ENCODE measurements at places on chromosomes 3 and 15. TPM values are rescaled to one million over a fixed set of nuclear protein-coding genes. Genes with fewer than 3 reads are reported as not detected.
A peak's percentile ranks its signal among the peaks of the same experiment; 100 is the strongest.

Gene MESD
- 15.7 TPM for total RNA-seq

DNA sequence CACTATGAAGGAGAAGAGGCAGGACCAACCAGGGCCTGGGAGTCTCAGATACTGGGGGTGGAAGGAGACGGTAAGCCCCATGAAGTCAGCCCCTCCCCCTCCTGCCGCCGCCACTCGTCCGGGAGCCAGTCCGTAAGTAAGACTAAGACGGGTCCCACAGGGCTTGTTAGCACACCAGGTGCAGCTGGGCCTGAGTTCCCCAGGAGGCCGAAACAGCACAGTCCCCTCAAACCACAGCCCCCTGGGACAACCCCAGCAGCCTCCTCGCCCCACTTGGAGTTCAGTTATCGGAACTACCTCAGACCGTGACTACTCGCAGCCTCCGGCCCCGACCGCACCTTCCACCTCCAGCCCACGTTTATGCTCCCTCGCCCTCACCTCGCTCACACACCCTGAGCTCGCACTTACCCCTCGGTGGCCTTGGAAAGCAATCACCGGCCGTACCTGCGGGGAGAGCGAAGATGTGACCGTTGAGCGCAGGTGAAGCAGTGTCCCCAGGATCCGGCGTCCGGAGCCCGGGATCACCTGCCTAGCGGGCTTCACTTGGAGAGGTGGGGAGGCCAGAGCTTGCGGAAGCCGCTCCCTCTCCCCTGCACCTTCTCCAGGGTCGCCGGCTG is 557 bp downstream of the ELL3 start:
- ATAC-seq: peak; percentile 28

DNA sequence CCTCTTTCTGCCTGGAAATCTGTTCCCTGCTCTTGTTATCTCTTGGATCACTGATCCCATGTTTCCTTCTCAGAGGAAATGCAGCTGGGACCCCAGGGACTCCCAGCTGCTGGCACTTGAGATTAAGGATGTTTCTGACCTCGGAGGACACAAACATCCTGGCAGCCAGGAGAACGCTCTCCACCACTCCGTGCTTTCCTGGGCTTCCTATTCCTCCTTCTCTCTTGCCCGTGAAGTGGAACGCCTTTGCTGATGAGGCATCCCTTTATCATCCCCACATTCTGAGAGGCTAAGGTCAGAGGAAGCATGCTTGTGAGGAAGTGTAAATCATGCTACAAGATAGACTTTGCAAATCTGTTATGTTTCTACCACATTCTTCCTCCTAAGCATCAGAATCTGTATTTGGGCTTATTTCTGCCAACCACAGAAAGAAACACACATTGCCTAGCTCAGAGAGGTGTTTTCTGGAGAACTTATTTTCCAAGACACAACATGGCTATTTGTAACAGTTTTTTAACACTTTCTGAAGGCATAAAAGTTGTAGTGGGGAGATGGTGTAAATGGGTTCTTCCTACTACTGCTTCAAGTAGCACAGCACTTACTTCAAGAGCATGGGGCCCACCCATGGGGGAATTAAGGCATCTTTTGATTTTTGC is 25.6 kb upstream of the LDHAL6B start:
- ATAC-seq: no peak

GRCh38 chr15:73881579-73882320 is 8.4 kb downstream of the TBC1D21 start:
- ATAC-seq: no peak

Gene PPP1R2
- total RNA-seq: 35.7 TPM

- ATAC-seq: no peak
Observed at GRCh38 chr15:95300958-95301357, 1029.5 kb upstream of the NR2F2 start.

Gene GOLGA6D
- total RNA-seq: not detected

DNA sequence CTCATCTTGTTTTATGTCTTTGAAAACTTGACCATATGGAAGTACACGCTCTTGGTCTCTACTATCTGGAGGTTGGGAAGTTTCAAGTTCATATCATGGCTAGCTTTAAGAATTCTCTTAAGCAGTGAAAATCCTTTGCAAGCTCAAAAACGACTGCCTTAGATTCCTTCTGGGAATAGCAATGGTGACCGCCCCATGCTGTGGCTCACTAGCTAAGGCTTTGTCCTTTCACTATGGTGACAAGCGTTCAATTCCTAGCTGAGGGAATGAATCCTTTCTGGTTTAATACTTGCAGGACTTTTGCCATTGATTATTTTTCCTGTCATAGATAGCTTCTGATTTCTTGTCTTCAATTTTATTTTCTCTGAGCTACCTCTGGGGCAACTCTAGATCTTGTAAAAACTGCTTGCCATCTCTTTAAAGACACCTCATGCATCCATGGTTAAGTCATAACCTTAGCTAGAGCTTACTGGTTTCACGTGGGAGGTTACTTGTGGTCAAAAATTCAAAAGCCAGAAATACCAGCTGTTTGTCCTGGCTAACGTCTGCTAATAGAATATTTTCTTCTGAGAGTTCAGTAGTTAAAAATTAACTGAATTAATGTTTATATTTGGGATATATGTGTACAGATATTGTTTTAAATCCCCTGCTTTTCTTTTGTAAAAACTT is 673.4 kb upstream of the CBLB start:
- ATAC-seq: no peak

- no peak for ATAC-seq
Observed at GRCh38 chr3:49940667-49941249, 808 bp downstream of the RBM6 start.

- ATAC-seq: peak; percentile 67
Observed at GRCh38 chr15:83278191-83278590, 6.3 kb downstream of the BNC1 start.

GRCh38 chr3:181705086-181705480 is 6.6 kb upstream of the SOX2 start:
- ATAC-seq: no peak

DNA sequence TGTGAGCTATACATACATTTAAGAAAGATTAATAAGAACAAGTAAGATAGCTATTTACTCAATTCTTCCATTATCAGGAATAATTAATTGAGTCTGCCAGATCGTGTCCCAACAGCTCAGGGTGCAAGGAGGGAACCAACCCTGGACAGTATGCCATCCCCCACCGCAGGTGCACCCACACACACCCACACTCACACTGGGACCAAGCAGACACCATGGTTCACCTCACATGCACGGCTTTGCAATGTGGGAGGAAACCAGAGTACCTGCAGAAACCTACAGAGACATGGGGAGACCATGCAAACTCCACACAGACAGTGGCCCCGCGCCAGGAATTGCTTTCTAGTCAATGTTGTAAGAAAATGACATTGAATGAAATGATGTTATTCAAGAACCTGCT is 20.0 kb upstream of the TJP1 start:
- no peak for ATAC-seq

DNA sequence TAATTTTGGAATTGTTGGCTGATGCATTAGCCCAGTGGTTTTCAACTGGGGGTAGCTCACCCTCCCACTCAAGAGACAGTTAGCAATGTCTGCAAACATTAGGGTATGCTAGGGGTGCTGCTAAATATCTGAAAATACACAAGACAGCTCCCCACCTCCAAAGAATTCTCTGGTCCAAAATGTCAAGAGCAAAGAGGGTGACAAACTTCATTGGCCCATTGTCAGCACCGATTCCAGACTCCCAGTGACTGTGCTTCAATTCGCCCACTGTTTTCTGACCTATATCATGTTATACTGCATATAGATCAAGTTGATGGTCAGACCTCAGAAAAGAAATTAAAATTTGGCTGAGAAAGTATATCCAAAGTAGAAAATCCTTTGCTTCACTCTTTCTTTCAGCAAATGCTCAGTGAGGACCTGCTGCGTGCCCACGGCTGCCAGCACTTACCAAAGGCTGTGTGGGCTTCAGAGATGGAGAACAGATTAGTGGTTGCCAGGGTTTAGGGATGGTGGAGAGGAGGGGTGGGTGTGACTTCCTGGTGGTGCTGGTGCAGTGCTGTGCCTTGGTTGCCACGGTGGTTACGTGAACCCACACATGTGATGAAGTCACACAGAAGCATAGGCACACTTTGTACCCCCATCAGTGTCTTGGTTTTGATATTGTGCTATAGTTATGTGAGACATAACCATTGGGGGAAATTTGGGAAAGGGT is 204.0 kb downstream of the PLCL2 start:
- no peak for ATAC-seq

Gene ITGA11
- 0.48 TPM for total RNA-seq

Gene ACTRT3
- total RNA-seq: 1.6 TPM

Gene EPHA3
- total RNA-seq: 0.40 TPM

Gene ALCAM
- total RNA-seq: 4.7 TPM

Gene GOLGA8G
- total RNA-seq: not detected

DNA sequence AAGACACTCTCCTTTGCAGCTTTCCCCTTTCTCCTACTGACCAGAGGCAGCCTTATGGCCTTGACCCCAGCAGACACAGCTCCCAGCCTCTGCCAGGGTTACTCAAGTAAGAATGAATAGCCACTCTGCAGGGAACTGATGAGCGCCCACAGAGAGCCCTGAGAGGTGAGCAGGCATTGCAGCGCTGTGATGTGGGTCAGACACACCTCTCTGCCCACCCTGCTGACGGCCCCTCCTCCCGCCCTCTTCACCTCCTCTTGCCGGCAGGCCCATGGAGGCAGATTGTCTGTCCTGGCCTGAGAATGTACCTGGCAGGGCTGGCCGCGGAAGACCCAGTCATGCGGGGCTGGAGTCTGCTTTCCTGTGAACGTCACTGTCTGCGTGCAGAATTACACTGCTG is 512.6 kb upstream of the PPP2R3A start:
- no peak for ATAC-seq

Gene STRA6
- total RNA-seq: 1.5 TPM

Gene USP50
- not detected for total RNA-seq

- ATAC-seq: no peak
Observed at GRCh38 chr3:83438188-83438587, 1520.6 kb upstream of the CADM2 start.

Gene BUB1B
- total RNA-seq: 15.3 TPM

DNA sequence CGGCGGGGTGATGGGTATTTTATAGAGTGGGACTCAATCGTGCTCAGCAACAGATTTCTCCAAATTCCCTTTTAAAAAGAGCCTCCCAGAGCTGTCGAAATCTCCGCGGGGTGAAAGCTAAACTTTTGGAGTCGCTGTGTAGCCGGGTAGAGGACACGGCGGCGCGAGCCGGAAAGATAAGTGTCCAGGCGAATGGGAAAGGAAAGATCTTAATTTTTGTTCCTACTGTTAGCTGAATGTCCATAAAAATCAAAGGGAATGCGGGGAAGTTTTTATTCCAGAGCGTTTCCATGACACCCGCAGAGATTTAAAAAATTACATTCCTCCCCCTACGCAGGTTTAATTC is 9.1 kb downstream of the EOMES start:
- ATAC-seq: no peak

Gene LIPH
- 14.6 TPM for total RNA-seq

Gene SMC4
- 75.4 TPM for total RNA-seq

Gene GATA2
- total RNA-seq: 1.1 TPM

DNA sequence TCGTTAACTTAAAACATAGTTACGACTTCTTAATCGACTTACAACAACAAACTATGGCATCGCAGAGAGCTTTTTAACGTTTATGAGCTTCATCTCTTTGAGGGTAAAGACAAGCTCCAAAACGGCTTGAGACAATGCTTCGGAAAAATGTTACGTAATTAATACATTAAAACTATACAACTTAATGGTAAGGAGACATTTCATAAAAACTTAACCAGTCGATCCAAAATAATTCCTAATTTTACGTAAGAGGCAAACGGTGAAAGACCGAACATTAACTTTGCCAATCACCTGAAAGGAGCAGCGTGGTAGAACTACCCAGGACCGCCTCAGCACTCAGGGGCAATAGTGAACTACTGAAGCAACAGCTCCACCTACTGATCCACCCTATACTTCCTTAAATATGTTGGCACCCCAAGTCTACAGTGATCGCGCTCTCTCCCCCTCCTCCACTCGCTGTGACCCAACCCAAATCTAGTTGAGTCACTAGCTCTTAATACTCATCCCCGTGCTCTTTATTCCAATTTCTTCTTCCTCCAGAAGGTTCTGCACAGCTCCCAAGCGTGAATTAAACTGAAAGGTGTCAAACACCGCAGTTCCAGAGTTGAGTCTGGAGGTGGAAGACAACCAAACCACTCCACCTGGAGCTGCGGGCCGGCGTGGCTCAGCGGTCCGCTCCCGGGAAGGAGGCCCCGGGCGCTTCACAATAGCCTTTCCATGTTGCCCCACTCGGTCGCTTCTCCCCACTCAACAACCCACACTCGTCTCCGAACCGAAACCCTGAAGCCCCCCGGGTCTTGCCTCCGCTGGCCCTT is 901 bp downstream of the NAA50 start:
- ATAC-seq: peak; percentile 89

Gene C3orf18
- 0.68 TPM for total RNA-seq

- no peak for ATAC-seq
Observed at GRCh38 chr3:39184081-39184967, 8.1 kb downstream of the XIRP1 start.

DNA sequence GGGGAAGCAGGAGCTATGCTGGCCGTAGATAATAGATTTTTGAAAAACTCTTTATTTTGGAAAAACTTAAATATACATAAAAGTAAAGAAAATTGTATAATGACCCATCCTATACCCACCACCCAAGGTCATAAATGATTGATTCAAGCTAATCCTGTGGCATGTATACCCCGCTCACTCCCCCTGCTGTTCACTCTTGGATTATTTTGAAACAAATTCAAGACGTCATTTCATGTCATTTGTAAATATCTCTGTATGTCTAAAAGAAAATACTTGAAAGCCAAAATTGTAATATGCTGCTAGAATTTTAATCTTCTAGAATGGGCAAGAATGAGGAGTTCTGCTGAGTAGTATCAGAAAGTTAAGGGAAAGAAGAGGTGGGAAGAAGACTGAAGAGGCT is 241.7 kb downstream of the FEZF2 start:
- no peak for ATAC-seq

GRCh38 chr3:146187334-146187950 is 26.5 kb upstream of the PLOD2 start:
- ATAC-seq: no peak

- peak; percentile 4 for ATAC-seq
Observed at GRCh38 chr15:38073178-38073946, 138.9 kb downstream of the TMCO5A start.

- no peak for ATAC-seq
Observed at GRCh38 chr3:145865399-145866018, 295.5 kb downstream of the PLOD2 start.

Gene ACAN
- 0.04 TPM for total RNA-seq

GRCh38 chr15:92883163-92883875 is 16.8 kb upstream of the CHD2 start:
- peak; percentile 2 for ATAC-seq

- ATAC-seq: no peak
Observed at GRCh38 chr3:105907777-105908176, 39.0 kb upstream of the CBLB start.

GRCh38 chr3:188955919-188956318 is 215.9 kb upstream of the TPRG1 start:
- no peak for ATAC-seq

Gene HYAL2
- 30.7 TPM for total RNA-seq

- no peak for ATAC-seq
Observed at GRCh38 chr3:122646146-122646988, 34.3 kb upstream of the PARP14 start.

Gene PDZRN3
- 18.2 TPM for total RNA-seq

GRCh38 chr3:127183931-127184869 is 8.7 kb upstream of the PRR23E start:
- no peak for ATAC-seq

Gene SERPINI2
- not detected for total RNA-seq

All from esophagus mucosa (tissue), 1 donor.